ENCODE measurements at places on chromosomes 3 and 15. TPM values are rescaled to one million over a fixed set of nuclear protein-coding genes. Genes with fewer than 3 reads are reported as not detected.

GRCh38 chr3:117476572-117476971 is 767.0 kb downstream of the TUSC7 start:
- no peak for DNase-seq

DNA sequence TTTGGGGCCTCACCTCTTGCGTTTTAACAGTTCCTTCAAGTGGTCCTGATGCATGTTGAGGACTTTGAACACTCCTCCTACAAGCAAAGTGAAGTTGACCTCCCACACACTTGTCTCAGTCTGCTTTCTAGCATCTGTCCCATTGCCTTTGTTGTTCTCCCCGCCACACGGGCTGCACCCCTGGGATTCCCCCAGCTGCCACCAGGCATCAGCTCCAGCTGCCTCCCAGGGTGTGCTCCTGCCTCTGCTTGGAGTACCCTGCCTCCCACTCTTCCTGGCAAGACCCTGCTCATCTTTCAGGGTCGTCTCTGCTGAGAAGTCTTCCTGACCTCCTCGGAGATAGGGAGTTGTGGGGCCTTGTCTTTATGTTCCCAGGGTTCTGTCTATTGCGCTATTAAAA is 52.2 kb downstream of the IGF1R start:
- no peak for DNase-seq

- no peak for DNase-seq
Observed at GRCh38 chr3:186493525-186494255, 50.5 kb downstream of the CRYGS start.

GRCh38 chr15:88428053-88428452 is 39.1 kb downstream of the MRPL46 start:
- DNase-seq = no peak

DNA sequence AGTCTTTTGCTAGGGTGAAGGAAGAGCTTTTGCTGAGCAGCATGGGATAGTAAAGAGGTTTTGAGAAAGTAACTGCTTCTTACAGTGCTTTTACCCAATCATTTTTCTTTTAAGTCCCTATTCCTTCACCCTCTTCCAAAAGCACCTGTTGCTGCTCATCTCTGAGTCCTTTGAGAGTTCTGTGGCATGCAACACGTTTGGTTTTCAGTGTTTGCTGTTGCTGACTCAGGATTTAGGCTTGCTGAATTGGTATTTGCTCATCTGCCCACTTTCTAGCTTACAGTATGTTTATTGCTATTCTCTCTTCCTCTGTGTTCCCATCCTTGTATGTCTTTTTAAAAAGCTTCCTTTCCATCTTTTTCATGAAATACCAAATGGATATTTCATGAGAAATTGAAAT is 55.9 kb upstream of the THRB start:
- no peak for DNase-seq

- no peak for DNase-seq
Observed at GRCh38 chr3:56525291-56525690, 31.7 kb upstream of the CCDC66 start.

DNA sequence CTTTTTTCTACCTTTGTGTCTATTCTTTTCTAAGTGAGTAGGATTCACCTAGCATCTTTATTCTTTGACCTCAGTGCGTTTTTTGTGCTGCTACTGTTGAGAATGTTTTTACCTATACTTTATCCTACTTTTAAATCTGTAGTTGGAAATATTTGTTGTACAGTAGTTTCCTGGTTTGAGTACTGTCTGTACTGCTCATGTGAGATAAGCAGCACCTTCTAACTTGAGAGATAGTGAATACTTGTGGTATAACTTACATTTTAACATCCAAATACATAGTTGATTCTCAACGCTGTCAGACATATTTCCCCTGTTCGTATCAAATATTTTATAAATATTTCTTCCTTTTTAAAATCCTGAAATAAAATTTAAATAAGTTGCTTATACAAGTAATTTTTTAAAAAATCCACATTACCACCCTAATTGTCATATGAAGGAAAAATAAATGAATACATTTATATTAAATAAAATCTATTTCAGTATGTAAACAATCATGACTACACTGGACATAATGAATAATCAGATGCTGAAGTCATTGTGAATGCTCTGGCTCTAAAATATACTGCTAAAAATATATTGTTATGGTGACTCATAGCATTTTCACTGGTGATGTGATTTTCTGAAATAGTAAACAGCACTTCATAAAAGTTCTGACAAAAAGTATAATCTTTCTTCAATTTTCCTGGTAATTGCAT is 17.4 kb downstream of the ATP11B start:
- DNase-seq = no peak

DNA sequence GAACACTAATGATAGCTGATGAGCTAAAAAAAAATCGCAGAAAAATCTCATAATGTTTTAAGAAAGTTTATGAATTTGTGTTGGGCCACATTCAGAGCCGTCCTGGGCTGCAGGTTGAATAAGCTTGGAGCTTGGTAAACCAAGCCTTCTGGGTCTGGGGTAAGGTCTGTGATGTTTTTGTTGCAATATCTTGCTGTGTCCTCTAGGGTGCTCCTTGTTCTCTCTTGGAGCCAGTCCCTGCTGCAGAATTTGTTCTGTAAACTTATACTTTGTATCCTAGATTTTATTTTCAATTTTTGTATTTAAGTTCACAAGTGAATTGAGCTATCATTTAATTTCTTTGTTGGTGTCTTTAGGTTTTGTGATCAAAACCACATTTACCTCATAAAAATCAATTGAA is 143.7 kb downstream of the NR1D2 start:
- no peak for DNase-seq

DNA sequence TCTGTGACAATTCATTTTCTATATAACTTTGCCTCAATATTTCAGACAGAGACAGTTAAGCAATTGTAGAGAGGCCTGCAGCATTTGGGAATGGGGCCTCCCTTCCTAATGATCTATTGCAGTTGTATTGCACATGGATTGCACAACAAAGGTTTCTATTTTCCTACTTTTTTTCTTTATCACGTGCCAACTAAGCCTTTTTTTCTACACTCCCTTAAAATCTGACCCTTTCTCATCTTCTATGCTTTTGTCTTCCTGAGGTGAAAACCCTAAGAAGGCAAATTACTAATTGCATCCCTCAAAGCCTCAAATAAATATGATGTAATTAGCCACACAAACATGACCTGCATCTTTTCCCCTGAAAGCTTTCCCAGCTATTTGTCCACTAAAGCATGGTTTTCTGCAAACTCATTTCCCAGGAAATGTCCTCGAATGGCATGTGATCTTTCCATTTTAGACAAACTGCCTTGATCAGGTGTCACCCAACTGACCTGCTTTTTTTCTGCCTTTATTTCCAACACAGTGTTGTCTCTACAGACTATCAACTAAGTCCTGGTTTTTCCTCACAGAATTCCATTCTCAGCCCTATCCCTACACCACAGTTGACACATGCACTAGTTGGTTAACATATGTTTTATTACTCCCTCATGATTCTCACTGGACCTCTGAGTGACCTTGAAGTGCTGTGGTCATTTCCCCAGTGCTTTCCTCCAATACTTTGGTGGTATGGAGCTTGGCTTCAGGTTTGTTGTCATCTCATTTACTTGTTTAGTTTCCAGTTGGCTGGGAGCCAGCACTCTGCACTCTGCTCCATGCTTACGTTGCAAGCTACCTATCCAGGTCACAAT is 31.9 kb upstream of the TSC22D2 start:
- DNase-seq = no peak

- no peak for DNase-seq
Observed at GRCh38 chr3:194120789-194121770, 14.9 kb upstream of the HES1 start.

DNA sequence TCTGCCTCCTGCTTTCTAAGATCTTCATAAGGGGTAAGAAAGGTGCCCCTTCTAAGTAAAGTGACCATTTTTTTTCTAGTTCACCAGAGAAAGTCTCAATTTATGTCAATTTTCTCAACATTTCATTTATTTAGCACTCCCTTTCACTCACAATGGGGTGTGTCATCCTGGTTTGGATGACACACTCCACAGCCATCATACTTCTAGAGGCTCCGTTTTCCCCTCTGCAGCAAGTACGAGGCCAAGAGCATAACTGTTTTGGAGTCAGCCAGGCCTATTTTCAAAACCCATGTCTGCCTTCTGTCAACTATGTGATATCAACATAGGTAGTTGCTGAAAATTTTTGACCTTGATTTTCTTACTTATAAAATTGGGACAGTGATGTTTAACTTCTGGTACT is 703.2 kb downstream of the NLGN1 start:
- DNase-seq = no peak

DNA sequence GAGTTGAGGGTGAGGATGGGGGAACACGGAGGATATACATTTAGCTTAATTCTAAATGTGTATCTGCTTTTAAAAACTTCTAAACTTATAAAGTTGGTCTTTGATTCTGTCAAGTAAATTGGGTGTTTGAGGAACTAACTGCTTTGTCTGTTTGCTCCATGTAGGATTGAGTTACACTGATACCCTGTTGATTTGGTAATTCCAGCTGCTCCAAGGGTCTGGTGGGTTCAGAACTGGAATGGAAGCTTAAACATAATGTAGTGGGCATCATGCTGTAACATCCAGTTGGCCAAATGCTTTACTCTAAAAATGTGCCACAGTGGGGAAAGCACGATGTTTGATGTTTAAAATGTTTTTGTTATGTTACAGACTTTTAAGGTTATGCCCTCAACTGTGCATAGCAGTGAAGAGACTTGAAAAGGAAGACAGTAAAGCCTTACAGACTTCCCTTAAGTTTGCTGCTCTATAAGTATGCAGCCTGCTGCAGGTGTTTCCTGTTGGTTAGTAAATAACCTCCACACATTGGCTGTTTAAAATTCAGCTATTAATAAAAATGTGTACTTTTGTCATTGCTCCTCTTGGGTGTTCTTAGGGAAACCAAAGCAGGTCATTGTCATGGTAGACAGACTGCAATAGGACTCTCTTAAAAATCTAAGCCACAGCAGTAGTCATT is 5.9 kb upstream of the EDEM1 start:
- no peak for DNase-seq

GRCh38 chr3:194137008-194137505 is 1.1 kb downstream of the HES1 start:
- DNase-seq = peak; percentile 51

DNA sequence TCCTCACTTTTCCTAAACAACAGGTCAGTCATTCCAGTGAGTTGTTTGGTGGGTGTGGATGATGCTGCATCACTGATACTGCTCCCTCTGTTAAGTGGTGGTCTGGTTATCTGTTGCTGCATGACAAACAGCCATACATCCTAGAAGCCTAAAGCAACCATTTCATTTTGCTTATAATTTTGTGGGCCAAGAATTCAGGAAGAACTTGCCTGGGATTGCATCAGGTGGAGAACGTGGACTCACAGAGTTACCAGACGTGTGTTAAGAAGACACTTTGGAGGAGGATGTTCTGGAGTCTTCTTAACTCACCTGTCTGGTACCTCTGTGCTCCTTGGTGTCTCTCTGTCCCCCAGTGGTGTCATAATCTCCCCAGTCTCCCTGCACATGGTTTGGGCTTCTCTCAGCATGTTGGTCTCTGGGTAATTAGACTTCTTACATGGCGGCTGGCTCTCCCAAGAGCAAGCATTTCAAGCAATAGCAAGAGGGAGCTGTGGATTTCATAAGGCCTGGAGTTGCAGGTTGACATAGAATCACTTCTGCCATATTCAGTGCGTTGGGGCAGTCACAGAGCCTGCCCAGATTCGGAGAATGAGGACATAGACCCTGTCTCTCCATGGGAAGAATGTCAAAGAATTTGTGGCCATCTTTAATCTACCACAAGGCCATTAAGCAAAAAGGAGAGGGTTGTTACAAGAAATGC is 20.1 kb downstream of the USP3 start:
- DNase-seq = no peak

DNA sequence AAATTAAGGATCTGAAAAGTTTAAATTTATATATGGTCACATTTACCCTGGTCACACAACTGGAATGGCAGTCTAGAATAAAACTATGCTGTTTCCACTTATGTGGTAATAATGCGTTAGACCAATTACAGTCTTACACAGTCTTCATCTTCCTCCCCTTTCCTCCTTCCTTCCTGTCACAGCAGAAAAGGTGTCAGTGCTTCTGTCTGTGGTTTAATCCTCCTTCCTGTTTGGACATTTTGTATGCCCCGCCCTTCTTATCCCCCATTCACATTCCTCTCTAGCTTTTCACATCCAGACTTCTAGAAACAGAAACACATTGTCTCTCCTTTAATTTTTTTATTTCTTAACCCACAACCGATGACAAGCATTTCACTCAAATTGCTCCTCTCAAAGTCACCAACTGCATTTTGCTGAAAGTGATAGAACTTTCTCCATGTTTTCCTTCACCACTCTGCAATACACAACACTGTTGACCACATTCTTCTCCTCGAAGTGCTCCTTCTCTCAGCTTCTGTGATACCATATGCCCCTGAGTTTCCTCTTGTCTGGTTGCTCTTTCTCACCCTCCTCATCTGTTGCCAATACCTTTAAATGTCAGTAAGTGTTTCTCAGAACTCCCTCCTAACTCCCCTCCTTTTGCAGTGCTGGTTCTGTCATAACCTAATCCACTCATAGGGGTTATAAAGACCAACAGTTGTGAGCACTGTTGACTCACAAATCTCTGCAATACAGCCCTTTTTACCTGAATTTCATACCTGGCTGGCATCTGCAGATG is 271.6 kb downstream of the UBE2E2 start:
- DNase-seq = no peak

DNA sequence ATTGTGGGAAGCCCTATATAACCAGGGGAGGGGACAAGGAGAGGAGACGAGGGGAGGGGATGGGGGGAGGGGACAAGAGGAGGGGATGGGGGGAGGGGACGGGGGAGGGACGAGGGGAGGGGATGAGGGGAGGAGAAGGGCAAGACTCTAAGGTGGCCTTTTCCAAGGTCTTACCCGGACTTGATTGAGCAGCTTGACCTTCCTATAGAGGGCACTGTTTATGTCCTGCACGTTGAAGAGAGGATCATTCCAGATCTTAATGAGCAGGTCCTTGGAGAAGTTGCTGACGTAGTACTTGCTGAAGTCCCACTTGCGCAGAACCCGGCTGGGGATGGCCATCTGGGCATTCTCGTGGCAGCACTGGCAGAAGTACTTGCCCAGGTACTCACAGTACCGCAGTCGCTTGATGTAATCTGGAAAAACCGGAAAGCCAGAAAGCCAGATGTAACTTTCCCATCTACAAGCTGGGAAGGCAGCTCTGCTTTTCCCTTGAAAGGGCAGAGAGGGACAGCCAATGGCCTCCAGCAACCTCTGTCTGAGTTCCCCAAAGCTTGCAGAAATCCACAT is 55.7 kb downstream of the RUBCN start:
- DNase-seq = no peak

- no peak for DNase-seq
Observed at GRCh38 chr3:187640569-187641059, 29.6 kb downstream of the SST start.

The TRPM1 gene
- not detected for total RNA-seq

The CSPG4 gene
- not detected for total RNA-seq

The CPLX3 gene
- 0.17 TPM for total RNA-seq

The RPL32 gene
- 2,162 TPM for total RNA-seq

The FAM107A gene
- not detected for total RNA-seq

The PPARG gene
- 0.68 TPM for total RNA-seq

The NMNAT3 gene
- total RNA-seq = 1.3 TPM

The AADACL2 gene
- not detected for total RNA-seq

The MKRN3 gene
- 2.9 TPM for total RNA-seq

The MYO5C gene
- total RNA-seq = 1.6 TPM

Measured in activated naive CD8-positive, alpha-beta T cell treated with anti-CD3 and anti-CD28 coated beads, Interleukin-2, amount 10 ng/mL, durations not matched to agents 7 days and 5 days (primary cell).